Activated CD4-positive, alpha-beta T cell treated with anti-CD3 and anti-CD28 coated beads for 24 hours (primary cell): ENCODE measurements at places on chromosomes 12 and 14.
A peak's percentile ranks its signal among the peaks of the same experiment; 100 is the strongest.

GRCh38 chr12:85657251-85657650 lies 179.0 kb downstream of the RASSF9 start:
- no peak for DNase-seq

DNA sequence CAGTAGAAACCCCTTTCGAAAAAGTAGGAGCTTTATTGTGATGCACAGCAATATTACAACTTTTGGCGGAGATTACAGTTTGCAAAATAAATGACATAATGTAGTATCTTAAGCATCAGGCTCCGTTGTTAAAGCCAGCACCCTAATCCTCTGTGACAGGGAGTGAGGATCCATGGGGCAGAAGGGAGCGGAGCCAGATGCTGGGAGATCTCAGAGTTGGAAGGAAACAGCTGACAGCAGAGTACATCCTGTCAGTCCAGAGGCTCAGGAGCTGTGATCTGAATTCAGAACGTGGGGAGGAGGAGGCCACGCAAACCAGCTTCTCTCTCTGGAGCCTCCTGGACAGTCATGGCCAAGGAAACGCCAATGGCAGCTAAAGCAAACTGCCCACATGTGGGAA lies 55.7 kb downstream of the TMTC1 start:
- no peak for DNase-seq

GRCh38 chr14:38209572-38210557 lies 2.2 kb downstream of the SSTR1 start:
- no peak for DNase-seq

- DNase-seq = no peak
Observed at GRCh38 chr14:49992901-49993339, 100.0 kb downstream of the ARF6 start.

- DNase-seq = no peak
Observed at GRCh38 chr12:29546000-29546399, 48.5 kb upstream of the OVCH1 start.

- DNase-seq = no peak
Observed at GRCh38 chr14:85536833-85537190, 6.9 kb downstream of the FLRT2 start.

- no peak for DNase-seq
Observed at GRCh38 chr12:106288494-106289195, 13.9 kb upstream of the TCP11L2 start.

- no peak for DNase-seq
Observed at GRCh38 chr12:46265734-46266133, 3.1 kb downstream of the SLC38A1 start.

GRCh38 chr12:92403210-92404175 lies 257.8 kb upstream of the BTG1 start:
- peak; percentile 43 for DNase-seq

- no peak for DNase-seq
Observed at GRCh38 chr12:22800332-22800731, 175.4 kb downstream of the ETNK1 start.

GRCh38 chr12:124930586-124930985 lies 16.1 kb upstream of the UBC start:
- no peak for DNase-seq

GRCh38 chr14:93480867-93481266 lies 50.1 kb downstream of the UNC79 start:
- no peak for DNase-seq

DNA sequence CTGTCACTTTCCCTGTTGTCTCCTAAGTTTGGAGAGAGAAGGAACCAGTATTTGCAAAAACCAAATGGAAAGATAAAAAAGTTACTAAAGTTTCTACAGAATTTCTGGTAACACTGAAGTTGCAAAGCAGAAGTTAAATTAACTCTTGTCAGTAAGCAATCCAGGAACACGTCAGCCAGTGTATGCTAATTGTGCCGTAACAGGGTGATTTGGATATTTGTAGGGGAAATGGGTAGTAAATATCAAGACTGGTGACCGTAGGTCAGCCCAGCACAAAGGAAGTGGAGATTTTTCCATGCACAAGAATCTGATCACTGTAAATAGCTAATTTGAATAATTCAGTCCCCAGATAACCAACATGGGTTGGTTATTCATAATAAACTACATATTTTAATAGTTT lies 2.3 kb downstream of the CDKN1B start:
- DNase-seq = no peak

GRCh38 chr14:101025131-101025530 lies 121.6 kb upstream of the RTL1 start:
- DNase-seq = no peak

DNA sequence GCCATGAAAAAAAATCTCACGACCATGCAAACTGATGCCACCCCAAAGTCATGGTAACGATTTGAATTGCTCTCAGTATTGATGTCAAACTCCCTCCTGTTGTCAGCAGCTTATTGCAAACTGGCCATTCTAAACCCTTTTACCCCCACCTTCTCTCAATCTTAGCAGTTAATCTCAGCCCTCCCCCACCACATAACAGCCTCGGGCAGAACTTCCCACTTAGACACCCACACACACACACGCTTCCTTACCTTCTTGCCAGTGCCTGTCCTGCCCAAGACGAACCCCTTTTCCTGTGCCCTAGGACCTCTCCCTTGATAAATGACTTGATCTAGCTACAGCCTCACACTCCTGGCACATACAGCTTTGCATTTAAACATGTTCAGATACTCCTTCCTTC lies 56.6 kb downstream of the GPATCH2L start:
- DNase-seq = no peak

DNA sequence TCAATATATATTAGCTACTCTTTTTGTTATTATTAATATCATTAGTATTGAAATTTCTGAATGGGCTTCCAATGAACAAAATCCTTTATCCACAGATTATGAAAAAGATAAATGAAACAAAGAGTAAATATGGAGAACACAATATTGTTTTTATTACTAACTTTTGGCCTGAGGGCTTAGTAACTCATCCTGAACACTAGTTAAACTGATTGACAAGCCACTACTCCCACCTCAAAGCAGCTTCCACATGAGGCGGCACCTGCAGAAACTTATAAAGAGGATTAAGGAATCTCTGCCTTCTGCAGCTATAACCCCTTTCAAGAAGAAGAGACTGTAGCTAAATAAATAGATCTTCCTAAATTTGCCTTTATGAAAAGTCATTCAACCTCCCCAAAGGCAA lies 187.6 kb upstream of the ALG10 start:
- no peak for DNase-seq

DNA sequence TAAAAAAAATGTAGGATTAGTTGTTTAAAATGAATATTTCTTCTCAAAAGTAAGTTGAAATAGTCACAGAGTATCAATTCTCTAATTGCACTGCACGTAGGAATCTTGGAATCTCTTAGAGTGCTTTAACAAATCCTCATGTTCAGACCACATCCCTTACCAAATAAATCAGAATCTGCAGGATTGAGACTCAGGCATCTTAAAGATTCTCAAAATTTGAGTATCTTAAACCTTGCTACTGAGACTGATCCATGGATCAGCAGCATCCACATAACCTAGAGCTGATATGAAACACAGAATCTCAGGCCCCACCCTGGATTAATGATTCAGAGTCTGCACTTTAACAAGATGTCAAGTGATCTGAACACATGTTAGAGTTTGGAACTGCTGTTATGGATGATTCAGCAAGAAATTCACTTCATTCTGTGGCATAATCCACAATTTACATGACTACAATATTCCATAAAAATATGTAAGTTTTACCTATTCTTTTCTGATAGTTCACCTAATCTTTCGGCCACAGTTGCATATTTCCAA lies 58.7 kb downstream of the ADAMTS20 start:
- DNase-seq = no peak

DNA sequence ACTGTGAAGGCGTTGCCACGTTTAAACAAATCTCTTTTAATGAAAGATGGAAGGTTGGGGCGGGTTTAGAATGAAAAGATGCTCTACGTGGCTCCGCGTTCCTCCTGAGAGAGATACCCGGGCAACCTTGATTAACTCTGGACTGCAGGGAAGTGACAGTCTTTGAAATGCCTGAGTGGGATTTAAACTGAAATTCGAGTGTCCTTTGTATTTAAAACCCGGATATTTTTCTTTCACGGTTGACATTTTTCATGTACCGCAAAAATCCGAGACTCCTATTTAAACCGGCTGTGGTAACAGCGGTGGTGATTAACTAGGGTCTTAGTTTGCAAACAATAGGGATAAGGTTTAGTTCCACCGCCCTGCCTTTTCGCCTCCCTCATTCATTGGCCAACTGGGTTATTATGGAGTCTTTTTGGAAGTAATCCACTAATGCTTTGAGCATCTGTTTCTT lies 707 bp downstream of the G2E3 start:
- DNase-seq = no peak

- DNase-seq = no peak
Observed at GRCh38 chr14:61505815-61506809, 184.7 kb downstream of the PRKCH start.

DNA sequence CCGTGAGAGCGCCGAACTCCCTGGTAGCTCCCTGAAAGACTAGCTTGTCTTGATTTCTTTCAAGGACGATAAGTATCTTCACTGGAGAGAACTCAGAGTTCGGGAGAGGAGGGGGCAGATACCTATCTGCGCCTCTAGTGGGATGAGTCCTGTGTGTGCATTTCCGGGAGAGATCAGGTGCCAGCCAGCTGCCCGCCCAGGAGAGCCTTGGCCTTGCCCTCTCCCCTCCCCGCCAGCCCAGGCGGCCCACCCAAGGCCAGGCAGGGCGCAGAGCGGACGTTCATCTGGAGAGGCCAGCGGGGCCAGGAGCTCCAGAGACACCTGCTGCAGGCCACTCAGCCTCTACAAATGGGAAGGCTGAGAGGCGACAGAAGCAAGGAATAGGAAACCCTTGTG lies 1.0 kb downstream of the CD9 start:
- DNase-seq = no peak

DNA sequence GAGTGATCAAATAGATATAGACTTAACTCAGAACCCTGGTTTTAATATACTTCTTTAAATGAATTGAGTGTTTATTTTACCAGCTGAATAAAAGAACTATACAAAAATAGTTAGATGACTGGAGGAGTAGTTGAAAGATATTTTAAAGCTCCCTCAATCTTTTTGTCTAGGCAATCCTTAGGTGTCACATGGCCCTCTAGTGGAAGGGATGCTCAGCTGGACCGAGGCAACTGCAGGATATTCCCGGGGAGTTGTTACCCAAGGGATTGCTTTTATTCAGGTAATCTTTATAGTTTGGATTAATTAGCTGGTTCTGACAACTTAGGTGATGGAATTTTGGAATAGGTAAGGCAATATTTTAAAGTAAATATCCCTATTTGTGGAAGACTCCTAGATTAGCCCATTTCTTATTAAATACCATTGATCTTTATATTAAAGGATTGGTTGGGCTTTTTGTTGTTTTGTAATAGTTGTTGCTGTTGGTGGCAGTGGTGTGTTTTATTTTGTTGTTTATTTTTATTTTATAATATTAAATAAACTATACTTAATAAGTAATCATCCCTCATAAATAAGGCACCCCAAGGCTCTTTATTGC lies 57.1 kb downstream of the ZDHHC17 start:
- DNase-seq = no peak
